ENCODE measurements at places on chromosomes 7 and 10. TPM values are rescaled to one million over a fixed set of nuclear protein-coding genes. Genes with fewer than 3 reads are reported as not detected.

Gene RBP4
- not detected for total RNA-seq

Gene TECPR1
- total RNA-seq: 62.0 TPM

Gene RRP12
- total RNA-seq: 43.1 TPM

Gene SUFU
- total RNA-seq: 9.9 TPM

Gene BAMBI
- 0.25 TPM for total RNA-seq

Gene CCDC146
- 2.6 TPM for total RNA-seq

All from activated naive CD4-positive, alpha-beta T cell treated with anti-CD3 and anti-CD28 coated beads, Interleukin-2, amount 50 U/mL, for 72 hours (primary cell).